SK-N-DZ (cell line): ENCODE measurements at places on chromosomes 1 and 21.

GRCh38 chr21:40120940-40121575, 253.8 kb downstream of the PCP4 start:
- DNase-seq: no peak

- DNase-seq: no peak
Measured at GRCh38 chr1:165549973-165550372, 6.2 kb downstream of the LRRC52 start.

DNA sequence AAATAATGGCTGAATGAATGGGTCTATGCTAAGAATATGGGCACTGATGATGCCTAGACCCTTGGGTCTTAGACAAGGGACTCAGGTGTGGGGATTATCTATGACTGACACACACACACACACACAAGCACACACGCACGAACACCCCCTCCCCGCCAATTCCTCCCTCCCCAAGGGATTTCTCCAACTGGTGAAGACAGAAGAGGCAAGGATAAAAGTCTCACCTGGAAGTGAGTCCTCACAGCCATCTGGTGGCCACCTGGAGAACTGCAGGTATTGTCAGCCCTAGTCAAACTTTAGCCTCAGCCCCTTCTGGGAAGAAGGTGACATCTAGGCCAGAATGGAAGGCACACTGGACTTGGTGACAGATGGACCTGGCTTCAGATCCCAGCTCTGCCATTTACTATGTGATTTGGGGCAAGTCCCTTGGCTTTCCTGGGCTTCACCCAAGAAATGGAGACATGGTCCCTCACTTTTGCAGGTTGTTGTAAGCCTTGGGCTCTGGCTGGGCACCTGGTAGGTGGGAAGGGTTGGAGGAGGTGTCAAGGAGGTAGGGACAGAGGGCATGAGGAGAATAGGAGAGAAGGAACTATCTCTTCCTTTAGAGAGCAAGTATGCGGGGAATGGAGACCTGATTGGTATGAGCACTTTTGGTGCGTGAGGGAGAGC, 4.0 kb upstream of the GPR3 start:
- DNase-seq: peak; percentile 54

GRCh38 chr1:177235350-177235749, 64.6 kb downstream of the BRINP2 start:
- DNase-seq: no peak

GRCh38 chr1:185355947-185356346, 38.9 kb upstream of the IVNS1ABP start:
- no peak for DNase-seq

- no peak for DNase-seq
Measured at GRCh38 chr1:121414905-121415304, 230.1 kb downstream of the SRGAP2C start.

DNA sequence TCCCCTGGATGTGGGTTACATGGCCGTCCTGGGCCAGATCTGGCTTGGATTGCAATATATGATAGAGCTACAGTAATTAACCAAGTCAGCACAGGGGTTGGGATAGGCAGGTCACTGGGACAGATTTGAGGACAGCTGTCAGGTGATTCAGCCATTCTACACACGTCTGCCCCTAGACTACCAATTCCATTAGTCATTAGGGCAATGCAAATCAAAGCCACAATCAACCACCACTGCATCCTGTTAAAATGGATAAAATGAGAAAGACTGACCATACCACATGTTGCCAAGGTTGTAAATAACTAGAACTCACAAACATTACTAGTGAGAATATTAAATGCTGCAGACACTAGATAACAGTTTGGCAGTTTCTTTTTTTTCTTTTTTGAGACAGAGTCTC, 16.0 kb downstream of the C21orf58 start:
- DNase-seq: no peak

DNA sequence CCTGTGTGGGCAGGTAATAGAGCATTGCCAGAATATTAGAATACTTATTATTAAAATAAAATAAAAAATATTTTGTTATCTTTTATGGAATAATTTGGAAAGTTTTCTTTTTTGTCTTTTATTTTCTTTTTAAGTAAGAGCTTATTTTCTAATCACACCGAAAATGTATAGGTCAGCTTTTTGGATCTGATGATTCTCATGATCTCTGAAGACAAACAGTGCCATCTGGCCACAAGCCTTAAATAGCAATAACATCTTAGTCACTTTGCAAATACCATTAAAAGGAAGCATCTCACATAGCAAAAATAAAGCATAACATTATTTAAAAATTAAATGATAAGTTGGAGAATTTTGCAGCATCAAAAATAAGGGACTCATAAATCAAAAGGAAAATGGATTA, 213.8 kb downstream of the PLA2G4A start:
- DNase-seq: no peak
